ENCODE measurements at places on chromosomes 12 and 14.

DNA sequence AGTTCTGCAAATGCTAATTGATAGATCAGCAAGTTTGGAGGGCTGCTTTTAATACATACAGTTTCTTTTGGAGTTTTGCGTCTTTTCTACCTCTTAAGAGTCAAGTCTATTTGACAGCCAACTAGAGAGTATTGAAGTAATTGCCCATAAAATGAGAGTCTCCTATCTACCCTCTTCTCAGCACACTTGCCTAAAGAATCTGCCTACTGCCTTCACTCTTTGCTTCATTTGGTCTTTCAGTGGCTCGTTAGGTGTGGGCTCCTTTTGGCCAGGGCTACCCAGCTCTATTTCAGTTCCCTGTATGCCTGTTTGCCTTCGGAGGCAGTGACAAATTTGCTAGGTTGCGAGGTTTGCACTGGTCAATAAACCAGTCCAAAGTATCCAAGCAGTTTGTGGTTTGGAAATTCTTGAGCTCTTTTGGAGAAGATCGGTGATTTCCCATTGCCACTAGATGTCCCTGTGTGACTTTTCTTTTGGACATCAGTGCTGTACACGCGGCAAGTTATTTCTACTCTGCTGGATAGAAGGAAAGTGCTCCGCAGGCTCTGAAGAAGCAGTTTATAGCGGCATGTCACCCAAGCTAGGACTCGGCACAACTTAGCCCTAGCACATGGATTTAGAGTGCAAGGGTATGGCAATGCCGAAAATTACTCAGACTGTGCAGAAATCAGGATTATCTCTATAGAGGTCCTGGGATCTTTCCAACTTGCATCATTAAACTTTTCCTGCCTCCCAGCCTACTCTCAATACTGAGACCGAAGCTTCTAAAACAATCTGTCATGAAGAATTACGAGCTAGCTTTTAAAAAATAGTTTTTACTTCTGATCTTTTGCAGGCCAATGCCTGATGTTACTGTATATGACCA, 38.6 kb downstream of the MGST1 start:
- no peak for DNase-seq

- DNase-seq, result no peak
Measured at GRCh38 chr12:5503774-5504173, 71.9 kb downstream of the NTF3 start.

- DNase-seq, result no peak
Measured at GRCh38 chr12:34600592-34601462, 578.5 kb downstream of the ALG10 start.

- no peak for DNase-seq
Measured at GRCh38 chr12:80211671-80212070, 112.3 kb downstream of the OTOGL start.

- no peak for DNase-seq
Measured at GRCh38 chr12:66017736-66018135, 112.8 kb downstream of the LLPH start.
